ENCODE measurements at places on chromosomes 7 and 10.

DNA sequence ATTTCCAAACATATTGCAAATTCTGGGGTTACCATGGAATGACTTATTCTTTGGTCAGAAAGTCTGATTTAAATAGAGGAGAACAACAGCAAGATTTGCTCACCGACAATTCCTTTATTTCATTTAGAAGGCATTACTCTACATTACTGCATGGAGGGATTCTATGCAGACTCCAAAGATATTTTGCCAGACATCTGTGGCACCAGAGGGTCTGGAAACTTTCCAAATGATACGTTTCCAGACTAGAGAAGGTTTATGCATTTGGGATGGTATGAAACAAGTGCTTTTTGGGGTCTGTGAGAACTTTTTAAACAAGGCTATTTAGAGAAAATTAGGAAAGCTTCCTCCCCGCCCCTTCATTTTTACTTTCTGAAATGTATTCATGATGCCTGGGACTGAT, 125.3 kb downstream of the SAMD9 start:
- DNase-seq, result no peak

DNA sequence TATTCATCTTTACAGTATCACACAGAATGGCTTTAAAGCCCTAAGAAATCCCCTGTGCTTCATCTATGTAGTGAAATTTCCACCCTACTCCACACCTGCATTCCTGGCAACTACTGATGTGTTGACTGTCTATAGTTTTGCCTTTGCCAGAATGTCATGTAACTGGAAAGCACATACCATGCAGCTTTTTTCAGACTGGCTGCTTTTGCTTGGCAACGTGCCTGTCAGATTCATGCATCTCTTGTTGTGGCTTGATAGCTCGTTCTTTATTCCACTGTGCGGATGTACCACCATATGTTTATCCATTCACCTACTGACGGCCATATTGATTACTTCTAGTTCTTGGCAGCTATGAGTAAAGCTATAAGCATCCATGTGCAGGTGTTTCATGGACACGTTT, 30.6 kb downstream of the RBM17 start:
- DNase-seq, result no peak

- DNase-seq, result no peak
Measured at GRCh38 chr10:6586501-6586900, 6.4 kb upstream of the PRKCQ start.

- DNase-seq, result no peak
Measured at GRCh38 chr10:102613785-102614184, 30.5 kb upstream of the TRIM8 start.

GRCh38 chr7:50448823-50449222, 1.3 kb downstream of the FIGNL1 start:
- DNase-seq, result no peak

DNA sequence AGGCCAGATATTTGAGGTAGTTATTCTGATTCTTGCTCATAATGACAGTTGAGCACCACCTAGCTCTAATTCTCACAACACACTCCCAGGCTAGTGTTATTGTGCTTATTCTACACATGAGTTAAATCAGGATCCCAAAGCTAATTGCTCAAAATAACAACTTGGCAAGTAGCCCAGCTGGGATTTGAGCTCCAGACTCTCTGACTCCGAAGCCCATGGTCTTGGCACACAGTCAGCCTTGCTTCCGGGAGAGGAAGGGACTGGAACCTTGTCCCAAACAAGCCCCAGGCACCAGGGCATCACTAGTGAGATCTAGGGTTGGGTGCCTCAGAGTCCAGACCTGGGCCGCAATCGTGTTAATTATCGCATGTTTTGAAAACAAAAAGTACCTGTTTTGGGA, 101.4 kb downstream of the GPAM start:
- DNase-seq, result no peak

- DNase-seq, result no peak
Measured at GRCh38 chr7:103343758-103344452, 662 bp downstream of the DNAJC2 start.

- no peak for DNase-seq
Measured at GRCh38 chr10:69061305-69062161, 26.4 kb upstream of the SRGN start.

GRCh38 chr10:104077663-104078151, 8.0 kb downstream of the COL17A1 start:
- no peak for DNase-seq

Measured in NCI-H1436 treated with DMSO at 0.1 percent for 48 hours (cell line).